ENCODE measurements at places on chromosomes 3 and 15.

- DNase-seq: no peak
These were observed 8.3 kb upstream of the PGPEP1L start for GRCh38 chr15:99015698-99016568.

GRCh38 chr3:180680097-180680430 is 775 bp upstream of the CCDC39 start:
- peak; percentile 24 for DNase-seq

GRCh38 chr3:191915712-191916111 is 454.7 kb downstream of the PYDC2 start:
- no peak for DNase-seq

DNA sequence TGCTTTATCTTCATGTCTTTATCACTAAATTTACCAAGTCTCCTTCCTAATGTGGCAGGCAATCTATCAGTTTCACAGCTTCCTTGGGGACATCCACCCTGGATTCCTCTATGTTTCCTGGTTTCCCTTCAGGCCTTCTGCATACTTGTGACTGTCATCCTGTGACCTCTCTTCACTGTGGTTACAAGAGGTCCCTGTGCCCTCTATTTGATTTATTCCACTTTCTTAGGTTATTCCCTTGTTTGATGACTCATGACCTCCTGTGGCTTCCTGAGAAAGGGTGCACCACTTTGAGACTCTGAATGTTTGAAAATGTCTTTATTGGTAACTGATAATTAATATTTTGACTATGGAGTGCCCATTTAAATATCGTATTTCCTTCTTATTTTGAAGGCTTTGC is 60.5 kb upstream of the KY start:
- no peak for DNase-seq

DNA sequence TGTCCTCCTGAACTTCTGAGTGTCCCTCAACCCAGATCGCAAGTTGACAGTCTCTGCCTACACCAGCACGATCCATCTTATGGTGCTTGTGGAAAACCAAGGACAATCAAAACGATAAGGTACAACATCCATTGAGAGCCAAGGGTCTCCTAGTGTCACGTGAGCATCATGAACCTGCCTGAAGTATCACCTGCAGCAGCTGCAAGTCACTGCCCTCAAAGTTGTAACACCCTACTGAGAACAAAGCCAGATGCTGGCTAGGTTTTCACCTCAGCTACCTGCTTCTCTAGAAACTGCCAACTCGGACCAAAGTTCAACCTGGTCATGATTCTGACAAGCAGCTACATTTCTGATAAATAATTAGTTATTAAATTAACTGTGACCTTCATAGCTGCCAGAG is 17.5 kb downstream of the C2CD4B start:
- no peak for DNase-seq

DNA sequence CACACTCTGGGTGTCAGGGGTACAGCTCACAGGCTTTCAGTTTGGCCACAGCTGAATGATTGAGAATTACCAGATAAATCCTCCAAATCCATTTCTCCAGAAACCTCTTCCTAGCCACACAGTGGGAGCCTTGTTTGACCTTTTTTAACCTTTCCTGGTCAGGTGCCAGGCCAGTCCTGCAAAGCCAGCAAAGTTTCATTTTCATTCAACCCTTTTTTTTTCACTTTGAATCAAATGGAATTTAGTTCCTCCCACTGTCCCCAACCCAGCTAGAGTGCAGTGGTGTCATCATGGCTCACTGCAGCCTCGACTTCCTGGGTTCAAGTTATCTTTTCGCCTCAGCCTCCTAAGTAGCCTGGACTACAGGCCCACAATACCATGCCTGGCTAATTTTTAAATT is 67.8 kb downstream of the NSUN3 start:
- no peak for DNase-seq

DNA sequence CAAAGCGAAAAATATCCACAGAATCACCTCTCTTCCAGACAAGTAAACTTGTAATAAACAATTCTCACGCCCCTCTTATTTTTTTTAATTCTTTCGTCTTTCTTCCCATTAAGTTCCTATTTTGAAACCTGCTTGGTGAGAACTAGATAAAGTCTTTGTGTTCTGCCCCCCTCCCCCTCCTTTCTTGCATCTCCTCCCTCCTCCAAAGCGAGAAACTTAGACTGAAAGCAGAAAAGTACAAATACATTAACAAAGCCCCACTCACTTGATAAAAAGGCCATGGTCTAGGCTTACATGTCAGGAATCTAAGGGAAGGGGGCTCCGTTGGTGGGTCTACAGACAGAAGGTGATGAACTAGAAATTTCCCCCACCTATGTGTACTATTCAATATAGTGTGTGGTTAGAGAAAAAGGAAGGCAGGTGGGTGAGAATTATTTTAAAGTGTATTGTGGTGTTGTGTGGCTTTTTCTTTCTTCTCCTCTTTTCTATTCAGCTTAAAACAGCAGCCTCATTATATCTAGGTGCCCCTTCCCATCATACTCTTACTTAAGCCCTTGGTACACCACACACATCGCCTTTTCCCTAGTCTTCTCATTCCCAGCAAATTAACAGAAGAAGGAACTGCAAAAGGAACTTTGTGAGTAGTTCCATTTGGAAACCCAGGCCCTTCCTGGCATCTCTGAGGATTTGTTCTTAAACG is 215.3 kb downstream of the MEIS2 start:
- DNase-seq: no peak

- DNase-seq: peak; percentile 69
These were observed 81.6 kb downstream of the HERC1 start for GRCh38 chr15:63752075-63752684.

DNA sequence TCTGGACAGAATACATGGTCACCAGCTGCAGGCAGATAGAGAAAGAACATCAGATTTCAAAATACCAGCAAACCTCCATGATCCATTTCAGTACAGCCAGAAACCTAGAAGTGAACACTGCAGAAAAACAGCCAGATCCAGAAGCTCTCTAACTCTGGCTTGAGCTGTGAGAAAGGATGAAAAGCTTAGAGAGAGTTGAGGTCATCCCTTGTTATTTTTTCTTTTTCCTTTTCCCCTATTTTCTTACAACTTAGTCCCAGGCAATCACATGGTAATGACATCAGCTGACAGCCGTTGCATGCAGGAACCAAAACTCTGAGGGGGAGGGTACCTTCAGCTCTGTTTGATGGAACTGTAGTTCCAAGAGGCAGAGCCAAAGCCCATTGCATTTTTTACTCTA is 113.2 kb downstream of the TCF12 start:
- DNase-seq: no peak

GRCh38 chr3:184679056-184679816 is 32.6 kb downstream of the MAGEF1 start:
- DNase-seq: peak; percentile 37

- no peak for DNase-seq
These were observed 44.7 kb downstream of the GOLIM4 start for GRCh38 chr3:168051070-168051469.

DNA sequence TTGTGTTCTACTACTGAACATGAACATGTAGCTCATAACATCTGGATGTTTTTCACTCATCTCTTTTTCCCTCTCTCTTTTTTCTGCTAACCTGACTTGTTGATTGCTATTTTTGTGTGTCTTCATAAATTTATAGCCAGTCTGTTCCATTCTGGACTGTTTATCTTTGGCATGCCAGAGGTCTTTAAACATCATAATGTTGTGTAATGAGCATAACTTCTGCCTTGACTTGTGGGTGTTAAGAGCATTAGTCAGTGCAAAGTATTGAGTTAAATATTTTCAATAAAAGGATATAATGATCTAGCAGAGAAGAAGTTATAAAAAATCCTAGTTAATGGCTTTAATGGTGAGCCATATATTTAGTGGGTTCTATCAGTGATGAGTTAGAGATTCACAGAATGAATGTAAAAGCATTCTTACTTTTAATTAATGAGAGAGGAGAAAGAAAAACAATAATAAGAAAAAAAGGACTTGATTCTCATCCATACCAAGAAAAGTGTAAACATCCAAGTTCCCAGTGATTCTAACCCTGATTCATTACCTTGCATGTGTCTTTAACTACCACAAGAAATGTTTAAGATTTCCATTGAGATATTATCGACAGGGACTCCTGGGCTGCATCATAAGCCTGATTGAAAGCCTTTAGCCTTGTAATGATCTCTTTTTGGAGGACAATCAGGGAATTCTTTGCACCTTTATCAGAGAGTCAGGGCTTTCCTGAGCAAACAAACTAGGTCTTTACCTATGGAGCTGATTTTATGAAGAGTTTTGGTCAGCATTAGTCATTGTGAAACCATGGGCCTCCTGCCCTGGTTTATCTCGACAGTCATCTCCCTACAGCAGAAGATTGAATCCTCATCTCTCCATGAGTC is 22.9 kb downstream of the MITF start:
- peak; percentile 62 for DNase-seq

GRCh38 chr3:99637016-99637367 is 1.4 kb upstream of the COL8A1 start:
- DNase-seq: no peak

- no peak for DNase-seq
These were observed 102.8 kb downstream of the KCNH8 start for GRCh38 chr3:19250959-19251610.

GRCh38 chr3:20322085-20322484 is 136.1 kb upstream of the SGO1 start:
- no peak for DNase-seq

DNA sequence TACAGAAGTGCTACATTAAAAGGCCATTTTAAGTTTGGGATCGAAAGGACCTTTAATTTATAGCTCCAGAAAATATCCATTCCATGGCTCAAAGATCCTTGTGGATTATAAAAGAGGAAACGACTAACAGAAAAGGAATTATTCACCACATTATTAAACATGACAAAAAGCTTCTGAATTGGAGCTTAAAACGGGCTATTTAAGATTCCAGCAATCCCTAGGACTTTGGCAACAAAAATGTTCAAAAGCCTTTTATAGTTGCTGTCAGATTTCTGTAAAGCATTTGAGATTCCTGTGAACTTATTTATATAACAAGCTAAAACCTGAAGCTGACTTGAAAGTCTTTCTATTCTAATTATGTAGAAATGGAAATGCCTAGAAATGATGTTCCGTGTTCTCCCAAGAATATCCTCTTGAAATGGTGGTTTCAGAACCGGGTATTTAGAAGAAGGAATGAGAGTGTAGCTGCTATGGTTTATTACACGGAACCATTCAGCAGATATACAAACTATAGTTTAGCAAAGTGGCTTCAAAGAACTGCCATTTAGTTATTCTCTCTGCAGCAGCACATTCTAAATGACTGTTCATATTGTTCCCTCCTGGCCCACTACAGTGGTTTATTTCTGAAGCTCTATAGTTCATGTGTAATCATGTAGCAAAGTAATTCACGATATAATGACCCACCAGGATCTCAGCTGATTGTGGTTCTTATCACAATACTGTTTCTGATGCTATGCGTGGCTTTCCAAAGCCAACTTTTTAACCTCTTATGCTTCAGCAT is 961.7 kb downstream of the FHIT start:
- peak; percentile 36 for DNase-seq

GRCh38 chr3:21434310-21434709 is 316.7 kb downstream of the ZNF385D start:
- DNase-seq: no peak

DNA sequence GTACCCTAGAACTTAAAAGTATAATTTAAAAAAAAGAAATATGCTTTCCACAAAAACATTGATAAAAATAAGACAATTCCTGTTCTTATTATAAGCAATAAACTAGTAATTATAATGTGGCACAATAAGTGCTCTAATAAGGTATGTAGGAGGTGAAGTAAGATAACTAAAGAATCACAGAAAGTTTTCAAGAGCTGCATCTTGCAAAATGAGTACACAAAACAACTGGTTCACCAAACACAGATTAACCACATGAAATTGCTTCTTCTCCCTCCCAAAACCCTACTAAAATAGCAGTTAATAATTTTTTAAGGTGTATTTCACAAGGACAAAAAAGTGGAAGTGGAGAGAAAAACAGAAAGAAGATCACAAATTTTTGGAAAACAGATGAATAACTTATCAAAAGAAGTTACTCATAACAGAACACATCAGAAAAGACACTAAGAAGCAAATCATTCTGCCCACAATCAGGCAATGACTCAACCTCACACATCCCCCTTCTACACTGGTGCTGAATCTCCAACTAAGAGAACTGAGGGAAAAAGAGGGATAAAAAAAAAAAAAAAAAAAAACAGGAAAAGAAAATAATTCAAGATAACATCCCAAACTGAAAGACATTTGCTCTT is 64.2 kb downstream of the TBC1D5 start:
- DNase-seq: peak; percentile 31

DNA sequence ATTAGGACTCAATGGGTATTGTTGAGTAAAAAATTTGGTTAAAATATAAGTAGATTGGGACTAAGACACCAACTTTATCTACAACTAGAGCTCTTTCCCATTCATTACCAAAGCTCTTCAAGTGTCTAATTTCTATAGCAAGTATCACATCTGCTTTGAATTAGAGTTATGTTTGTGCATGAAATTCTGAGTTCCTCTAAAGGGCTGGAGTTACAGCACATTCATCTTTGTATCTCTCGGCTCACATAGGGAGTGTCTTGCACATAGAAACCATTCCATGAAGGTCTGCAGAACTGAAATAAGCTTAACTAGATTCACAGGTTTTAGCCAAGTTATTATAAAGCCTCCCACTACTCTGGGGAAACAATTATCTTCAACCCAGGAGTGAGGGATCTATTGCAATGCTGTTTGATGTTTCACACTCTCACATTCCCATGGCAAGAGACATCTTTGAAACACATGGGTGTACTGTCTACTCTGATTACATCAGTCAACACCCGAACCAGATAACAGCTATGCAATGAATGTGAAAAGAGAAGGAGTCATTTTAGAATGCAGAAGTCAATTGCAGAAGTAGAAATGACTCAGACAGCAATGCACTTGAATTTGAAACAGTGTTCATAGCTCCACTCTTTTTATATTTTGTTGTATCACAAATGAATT is 93.1 kb upstream of the KBTBD8 start:
- DNase-seq: no peak

DNA sequence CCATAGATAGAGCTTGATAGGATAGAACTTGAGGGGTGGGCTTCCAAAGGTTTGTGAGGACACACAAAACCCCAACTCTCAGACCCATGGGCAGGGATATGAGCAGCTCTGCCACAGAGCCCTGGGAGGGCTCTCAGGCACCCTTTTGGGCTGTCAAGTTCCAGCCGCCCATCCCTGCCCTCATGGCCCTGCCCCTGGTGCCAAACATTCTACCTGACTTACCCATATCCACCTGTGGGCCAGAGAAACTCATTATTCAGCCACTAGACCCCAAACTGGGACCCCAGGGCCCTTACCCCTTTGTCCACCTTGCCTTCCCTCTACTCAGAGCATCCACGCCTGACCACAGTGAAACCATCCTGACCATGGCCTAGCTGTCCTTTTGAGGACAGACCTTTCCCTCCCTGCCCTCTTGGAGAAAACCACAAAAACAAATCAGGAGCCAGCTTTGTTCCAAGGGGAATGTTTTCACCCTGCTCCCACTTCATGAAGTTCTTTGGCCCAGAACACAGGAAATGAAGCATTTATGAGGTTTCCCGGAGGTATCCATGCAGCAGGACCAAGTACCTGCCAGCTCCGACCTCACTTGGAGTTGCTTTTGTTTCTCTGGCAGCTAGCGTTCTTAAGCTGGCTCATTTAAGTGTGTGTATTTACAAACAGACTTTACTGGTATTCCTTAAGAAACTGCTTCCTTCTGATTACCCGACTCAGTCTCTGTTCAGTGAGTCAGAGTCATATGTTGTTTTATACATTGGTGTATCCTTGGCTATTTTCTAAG is 34.2 kb upstream of the GALNT15 start:
- peak; percentile 58 for DNase-seq

All from GM03348 (cell line).